Activated gamma-delta T cell (primary cell): ENCODE measurements at places on chromosomes 1 and 21.

- DNase-seq, result no peak
These were observed 359.3 kb downstream of the SMYD3 start for GRCh38 chr1:246147524-246148461.

DNA sequence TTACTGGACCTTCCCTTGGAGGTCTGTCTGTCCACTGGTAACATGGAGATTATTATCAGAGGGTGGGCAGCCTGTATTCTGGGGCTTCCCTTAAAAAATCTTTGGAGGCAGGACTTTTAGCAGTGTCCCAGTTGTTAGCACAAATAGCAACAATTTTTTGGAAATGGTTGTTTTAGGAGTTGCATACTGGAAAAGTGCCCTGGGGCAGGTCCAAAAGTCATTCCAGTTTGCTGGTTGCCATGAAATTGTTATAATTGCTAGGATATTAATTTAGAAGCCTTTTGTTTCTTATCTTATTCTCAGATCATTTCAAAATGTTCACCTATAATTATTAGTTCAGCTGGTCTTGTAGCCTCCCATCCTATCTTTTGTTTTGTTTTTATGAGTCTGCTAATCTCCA, 71.0 kb downstream of the PTGS2 start:
- DNase-seq, result no peak

GRCh38 chr1:82565546-82565945, 764.8 kb downstream of the ADGRL2 start:
- no peak for DNase-seq

DNA sequence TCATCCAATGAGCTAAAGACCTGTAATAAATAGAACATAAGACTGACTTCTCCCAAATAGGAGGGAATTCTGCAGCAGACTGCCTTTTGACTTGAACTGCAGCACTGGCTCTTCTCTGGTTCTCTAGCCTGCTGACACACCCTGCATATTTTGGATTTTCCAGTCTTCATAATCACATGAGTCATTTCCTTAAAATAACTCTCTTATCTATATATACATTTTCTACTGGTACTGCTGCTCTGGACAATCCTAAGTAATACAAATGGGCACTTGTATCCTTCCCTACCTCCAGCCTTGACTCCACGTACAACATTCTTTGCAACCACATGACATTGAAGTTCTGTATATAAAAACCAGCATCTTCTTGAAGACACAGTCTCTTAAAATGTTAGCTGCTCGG, 429.4 kb upstream of the TMPRSS15 start:
- no peak for DNase-seq

GRCh38 chr1:92907949-92908684, 53.1 kb downstream of the DIPK1A start:
- no peak for DNase-seq

- DNase-seq, result no peak
These were observed 57.7 kb downstream of the EVA1C start for GRCh38 chr21:32470206-32470605.

DNA sequence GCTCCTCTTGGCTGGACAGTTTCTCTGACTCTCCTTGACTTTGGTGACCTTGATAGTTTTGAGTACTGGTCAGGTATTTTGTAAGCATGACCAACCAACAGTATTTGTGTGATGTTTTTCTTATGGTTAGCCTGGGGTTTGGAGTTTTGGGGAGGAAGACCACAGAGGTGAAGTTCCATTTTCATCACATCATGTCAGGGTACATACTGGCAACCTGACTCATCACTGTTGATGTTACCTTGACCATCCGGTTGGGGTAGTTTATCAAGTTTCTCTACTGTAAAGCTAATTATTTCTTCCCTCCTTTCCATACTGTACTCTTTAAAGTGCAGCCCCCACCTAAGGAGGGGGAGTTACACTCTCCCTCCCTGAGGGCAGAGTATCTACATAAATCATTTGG, 13.4 kb downstream of the OSCP1 start:
- no peak for DNase-seq

GRCh38 chr1:4851385-4852065, 197.1 kb downstream of the AJAP1 start:
- DNase-seq, result no peak

- DNase-seq, result no peak
These were observed 61.5 kb upstream of the TIAM1 start for GRCh38 chr21:31405604-31406003.

- no peak for DNase-seq
These were observed 980 bp upstream of the METTL18 start for GRCh38 chr1:169795687-169796086.

- no peak for DNase-seq
These were observed 5.6 kb downstream of the RGS4 start for GRCh38 chr1:163074716-163075284.

DNA sequence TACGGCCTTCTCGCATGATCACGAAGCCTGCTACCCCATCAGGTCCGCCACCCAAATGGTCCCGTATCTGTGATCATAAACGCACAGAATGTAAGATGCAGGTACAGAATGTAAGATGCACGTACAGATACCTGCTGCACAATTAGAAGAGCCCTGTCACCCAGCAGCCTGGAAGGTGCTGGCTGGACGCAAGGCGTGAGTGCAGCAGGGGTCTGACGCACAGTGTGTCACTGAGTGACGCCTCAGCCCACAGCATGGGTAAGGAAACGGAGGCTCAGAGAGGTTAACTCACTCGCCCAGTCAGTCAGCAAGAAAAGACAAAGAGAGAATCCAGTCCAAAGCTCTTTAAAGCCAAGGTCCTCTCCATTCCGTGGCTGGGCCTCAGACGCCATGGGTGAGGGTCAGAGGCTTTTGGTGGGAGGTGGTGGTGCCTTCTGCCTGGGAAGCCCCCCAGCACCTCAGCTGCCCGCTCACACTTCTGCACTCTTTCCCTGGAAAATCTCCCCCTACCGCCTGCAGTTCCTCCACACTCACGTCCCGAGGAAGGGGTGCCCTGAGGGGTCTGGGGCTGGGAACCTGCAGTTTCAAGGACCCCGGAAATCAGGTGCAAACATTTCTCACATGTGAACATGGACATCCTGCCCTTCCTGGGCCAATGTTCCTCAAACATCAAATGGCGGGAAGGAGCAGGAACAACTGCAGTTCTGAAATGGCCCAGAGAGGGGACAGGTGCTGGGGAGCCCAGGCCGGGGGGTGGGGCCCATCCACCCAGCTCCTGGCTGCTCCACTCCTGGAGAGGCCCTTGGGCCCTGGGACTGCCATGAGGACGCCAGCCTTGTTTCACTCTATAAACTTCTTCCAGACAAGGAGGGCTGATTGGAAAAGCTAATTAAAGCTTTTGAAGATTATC, 59.4 kb downstream of the SLC66A1 start:
- no peak for DNase-seq

DNA sequence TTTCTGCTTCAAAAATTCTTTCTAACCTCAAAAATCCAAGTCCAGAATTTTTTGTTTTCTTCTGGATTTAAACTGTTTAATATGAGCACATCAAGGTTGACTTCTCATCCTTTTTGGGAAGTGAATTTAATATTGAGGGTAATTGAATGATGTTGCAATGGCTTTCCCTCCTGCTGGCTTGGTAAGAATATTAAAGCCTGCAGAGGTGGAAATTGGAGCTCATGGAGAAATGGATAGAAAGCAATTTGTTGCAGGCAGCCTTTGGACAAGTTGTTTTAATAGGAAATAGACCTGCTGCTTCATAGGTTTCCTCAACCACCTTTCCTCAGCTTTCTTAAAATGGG, 124.7 kb downstream of the SYT2 start:
- no peak for DNase-seq

- no peak for DNase-seq
These were observed 73.4 kb downstream of the MACF1 start for GRCh38 chr1:39277879-39278278.

DNA sequence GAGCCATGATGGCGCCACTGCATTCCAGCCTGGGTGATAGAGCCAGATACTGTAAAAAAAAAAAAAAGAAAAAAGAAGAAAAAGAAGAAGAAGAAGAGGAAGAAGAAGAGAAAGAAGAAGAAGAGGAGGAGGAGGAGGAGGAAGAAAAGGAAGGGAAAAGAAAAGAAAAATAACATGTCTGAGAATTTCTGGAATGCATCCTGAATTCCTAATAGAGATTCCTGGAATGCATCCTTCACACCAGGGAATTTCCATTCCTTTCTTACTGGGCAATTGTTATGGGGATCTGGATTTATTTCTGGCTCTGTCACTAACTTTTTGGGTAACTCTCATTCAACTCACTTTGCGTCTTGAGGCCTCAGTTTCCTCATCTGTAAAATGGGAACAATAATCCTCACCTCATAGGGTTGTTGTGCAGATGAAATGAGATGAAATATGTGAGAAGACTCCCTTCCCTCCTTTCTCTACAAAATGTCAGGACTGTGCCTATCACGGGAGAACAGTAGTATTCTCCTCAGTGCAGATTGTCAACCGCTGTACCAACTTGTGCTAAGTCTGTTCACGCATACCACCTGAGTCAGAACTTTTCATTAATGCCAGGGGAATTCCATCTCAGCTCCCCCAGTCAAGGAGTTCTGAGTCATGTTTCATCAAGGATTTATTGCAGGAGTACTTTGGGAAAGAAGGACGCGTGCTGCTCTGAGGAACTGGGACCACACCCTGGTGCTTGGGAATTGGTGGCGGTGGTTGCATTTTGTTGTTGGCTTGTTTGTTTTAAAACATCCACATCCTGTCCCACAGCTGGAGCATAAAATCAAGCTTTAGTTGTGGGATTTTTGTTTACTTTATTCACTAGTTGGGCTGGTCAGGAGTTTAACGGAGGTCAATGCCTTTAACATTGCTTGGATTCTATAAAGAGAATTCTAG, 42.4 kb upstream of the ROR1 start:
- no peak for DNase-seq

DNA sequence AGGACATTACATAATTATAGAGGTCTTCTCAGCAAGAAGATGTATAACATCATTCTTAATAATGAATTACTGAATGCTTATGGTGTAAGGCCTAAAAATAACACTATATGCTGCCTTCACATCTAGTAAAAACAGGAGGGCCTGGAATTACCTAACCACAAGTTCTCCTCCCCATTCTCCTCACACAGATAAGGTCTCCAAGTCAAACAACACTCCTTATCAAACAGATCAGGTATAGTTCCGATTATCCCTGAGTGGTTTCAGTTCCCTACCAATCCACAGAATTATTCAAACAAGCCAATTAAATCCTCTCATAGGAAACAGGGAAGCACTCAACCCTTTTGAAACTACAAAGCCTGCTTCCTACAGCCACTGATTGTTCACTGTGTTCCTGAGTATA, 4.0 kb upstream of the AGBL4 start:
- DNase-seq, result no peak

GRCh38 chr1:75097654-75098053, 36.5 kb upstream of the LHX8 start:
- no peak for DNase-seq

DNA sequence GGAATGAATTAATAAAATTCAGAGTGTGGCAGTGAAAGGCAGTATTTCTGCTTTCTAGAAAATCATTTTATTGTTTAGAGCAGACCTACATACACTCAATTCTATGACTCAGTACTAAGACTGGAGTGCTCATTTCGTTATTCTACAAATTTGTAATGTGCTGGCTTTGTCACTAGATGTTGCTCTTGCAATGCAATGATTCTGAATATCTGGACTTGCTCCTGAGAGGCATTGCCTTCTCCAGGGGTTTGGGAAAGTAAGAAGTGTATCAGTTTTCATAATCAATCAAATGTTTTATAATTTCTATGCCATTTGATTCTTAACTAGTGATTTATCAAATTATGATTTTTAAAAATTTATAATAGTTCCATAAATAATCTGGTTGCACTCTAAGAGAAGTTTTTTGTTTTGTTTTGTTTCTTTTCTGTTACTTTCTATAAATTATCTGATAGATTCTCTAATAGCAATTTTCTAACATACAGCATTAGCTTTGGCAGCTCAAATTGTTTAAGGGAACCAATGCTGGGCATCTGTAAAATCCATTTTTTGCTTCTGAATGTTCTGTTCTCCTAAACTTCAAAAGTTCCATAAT, 280.5 kb upstream of the SGIP1 start:
- no peak for DNase-seq

- no peak for DNase-seq
These were observed 31.2 kb upstream of the ENSA start for GRCh38 chr1:150660584-150660983.

DNA sequence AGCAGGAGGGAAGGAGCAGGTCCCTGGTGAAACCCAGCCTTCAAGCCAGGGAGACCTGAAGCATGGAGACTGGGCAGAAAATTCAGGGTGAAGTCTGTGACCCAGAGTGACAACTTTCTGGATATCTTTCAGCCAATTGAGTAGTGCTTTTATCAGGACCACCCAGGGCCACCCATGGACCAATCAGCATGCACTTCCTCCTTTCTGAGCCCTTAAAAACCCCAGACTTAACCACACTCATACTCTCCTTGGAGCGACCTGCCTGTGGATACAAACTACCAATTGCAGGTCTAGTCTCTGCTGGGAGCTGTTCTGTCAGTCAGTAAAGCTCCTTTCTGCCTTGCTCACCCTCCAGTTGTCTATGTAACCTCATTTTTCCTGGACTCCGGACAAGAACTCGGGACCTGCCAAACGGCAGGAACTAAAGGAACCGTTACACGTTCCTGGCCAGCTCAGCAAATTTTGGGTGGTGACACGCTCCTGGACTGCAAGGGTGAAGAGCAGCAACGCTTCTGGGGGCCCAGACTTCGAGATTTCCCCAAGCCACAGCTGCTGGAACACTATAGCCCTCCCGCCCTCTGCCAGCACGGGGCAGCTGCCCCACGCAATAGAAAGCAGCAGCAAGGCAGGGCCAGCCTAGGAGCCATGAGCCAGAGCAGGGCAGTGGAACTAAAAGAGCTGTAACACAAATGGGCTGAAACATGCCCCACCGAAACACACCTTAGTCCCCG, 1183.4 kb downstream of the AMY1C start:
- no peak for DNase-seq

GRCh38 chr1:21875621-21876063, 61.5 kb downstream of the HSPG2 start:
- DNase-seq, result no peak

DNA sequence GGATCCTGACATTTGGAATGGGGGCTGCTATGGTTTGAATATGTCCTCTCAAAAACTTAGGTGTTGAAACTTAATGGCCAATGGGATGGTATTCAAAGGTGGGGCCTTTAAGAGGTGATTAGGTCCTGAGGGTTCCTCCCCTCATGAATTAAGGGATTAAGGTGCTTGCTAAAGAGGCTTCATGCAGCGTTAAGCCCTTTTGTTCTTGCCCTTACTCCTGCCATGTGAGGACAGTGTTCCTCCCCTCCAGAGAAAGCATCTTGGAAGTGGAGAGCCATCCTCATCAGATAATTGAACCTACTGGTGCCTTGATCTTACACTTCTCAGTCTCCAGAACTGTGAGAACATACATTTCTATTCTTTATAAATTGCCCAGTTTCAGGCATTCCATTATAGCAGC, 146.6 kb downstream of the KCNJ6 start:
- no peak for DNase-seq
